Activated CD8-positive, alpha-beta memory T cell treated with anti-CD3 and anti-CD28 coated beads for 1 hour (primary cell): ENCODE measurements at places on chromosomes 12 and 14.

- DNase-seq: no peak
Observed at GRCh38 chr14:106115401-106115800, 589.0 kb downstream of the TMEM121 start.

DNA sequence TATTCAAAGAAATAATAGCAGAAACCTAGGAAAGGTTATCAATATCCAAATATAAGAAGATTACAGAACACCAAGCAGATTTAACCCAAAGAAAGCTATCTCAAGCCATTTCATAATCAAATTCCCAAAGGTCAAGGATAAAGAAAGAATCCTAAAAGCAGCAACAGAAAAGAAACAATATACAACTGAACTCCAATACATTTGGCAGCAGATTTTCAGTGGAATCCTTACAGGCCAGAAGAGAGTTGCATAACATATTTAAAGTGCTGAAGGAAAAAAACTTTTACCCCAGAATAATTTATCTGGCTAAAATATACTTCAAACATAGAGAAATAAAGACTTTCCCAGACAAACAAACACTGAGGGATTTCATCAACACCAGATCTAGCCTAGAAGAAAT is 54.3 kb downstream of the DENND5B start:
- DNase-seq: no peak

- no peak for DNase-seq
Observed at GRCh38 chr12:104975587-104976343, 10.4 kb upstream of the NOPCHAP1 start.

GRCh38 chr12:24625103-24625502 is 323.8 kb downstream of the BCAT1 start:
- no peak for DNase-seq

GRCh38 chr14:62908506-62908905 is 136.8 kb downstream of the KCNH5 start:
- no peak for DNase-seq

DNA sequence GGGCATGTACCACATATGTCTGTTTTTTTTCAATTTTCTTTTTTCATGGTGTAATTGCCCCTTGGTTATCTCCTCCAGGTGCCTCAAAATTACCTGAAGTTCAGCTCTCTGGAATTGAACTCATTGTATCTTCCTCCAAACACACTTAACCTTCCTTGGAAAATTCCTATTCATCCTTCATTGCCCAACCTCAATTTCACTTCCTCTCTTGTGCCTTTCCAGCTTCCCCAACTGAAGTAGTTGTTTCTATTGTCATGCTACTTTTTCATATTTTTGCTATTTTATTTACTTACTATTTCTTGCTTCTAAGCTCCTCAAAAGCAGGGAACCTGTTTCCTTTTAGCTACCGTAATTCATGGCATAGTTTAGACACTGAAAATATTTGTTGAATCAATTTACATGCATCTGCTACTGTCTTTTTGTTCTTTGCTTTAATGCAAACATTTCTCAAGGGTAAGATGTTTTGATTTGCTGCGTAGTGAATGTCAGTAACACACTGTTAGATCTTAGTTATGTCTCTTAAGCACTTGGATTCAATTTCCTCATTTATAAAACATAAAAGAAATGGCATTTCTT is 37.0 kb upstream of the STXBP6 start:
- no peak for DNase-seq

DNA sequence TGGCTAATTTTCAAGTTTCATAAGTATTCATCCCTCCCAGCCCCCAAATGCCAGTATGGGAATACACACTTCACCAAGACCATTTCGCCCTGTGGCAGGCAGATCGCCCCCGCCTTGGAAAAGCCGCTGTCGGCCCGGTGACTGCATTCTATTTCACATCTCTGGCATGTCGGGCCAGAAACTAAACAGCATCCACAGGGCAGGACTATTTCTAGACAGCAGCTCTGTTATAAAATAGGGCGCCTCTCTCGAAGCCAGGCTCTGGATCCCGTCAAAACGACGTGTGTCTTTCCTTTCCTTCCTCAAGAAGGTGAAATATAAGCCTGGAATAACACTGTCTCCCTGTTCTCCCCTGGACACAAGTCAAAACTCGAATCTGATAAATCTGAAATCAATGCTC is 56.8 kb downstream of the GSC start:
- DNase-seq: no peak

- no peak for DNase-seq
Observed at GRCh38 chr14:31559939-31560338, 1.3 kb upstream of the NUBPL start.

DNA sequence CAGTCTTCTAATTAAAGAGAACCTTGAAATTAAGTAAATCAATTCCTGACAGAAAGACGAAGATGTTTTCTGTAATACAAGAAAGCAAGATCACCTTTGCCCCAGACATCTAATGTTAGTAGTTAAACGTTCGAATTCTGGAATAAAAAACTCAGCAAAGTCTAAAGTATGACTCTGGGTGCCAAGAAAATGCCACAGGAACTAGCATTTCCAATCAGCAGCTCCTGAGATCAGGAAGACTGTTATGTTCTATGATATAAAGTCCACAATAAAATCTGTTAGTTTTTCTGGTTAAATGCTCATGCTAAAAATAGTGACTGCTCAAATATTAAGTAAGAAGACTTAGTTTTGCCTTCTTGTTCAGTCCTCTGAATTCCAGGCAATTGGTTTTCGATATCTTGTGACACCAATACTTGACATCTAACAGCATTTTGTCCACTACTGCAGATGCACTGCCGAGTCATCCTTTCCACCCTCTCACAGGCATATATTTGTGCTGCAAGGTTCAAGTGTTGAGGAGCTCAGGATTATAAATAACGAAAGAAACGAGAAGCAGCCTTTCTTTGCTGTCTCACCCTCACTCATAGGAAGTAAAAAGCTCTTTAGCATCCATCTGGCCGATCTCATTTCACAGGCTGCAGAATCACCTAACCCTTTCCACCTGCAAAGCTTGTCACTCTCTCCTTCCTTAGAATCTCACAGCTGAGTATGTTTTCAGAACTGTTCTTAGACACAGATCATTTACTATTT is 32.0 kb downstream of the SSH1 start:
- no peak for DNase-seq

- DNase-seq: no peak
Observed at GRCh38 chr12:11771895-11772502, 122.5 kb downstream of the ETV6 start.

DNA sequence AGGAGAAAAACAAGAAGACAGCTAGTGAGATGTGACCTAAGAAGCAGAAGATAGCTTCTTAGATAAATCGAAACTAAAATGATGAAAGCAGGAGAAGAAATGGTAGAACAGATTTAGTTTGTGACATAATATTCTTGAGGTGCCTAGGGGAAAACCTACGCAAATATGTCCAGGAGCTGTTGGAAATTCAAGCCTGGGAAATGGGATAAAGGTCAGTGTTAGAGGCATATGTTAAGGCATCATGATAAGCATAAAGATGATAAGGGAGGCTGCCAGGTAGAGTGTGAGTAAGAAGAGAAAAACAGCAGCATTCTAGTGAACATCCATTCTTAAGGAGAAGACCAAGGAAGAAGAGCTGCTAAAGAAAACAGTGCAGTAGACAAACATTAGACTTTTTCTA is 109.6 kb upstream of the LGR5 start:
- DNase-seq: no peak

DNA sequence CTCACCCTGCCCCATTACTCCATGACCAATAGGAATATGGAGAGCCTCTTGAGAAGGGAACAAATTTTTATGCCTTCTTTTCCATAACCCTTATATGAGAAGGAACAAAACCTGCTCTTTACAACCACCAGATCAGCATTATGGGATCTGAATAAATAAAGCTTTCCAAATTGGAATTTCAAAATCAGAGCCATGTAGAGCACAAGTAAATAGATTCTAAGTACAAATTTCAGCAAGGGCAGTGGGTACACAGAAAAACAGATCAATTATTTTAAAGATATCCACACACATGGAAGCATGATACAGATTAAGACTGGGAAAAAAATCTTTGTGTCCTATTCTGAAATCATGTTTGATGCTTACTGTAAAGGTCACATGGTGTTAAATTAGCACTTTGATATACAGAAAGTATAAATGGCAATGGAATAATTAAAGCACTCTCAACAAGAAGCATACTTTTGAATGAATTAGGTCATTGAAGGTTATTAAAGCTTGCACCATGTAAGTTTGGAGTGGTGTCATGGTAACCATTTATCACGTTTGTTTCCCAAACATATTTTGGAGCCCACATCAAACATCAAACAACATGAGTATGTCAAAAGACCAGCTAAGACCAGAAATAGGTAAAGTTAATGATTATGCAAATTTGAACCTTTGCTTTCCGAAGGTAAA is 75.9 kb upstream of the AVPR1A start:
- DNase-seq: no peak

GRCh38 chr14:103277931-103278330 is 56.1 kb upstream of the EIF5 start:
- no peak for DNase-seq

DNA sequence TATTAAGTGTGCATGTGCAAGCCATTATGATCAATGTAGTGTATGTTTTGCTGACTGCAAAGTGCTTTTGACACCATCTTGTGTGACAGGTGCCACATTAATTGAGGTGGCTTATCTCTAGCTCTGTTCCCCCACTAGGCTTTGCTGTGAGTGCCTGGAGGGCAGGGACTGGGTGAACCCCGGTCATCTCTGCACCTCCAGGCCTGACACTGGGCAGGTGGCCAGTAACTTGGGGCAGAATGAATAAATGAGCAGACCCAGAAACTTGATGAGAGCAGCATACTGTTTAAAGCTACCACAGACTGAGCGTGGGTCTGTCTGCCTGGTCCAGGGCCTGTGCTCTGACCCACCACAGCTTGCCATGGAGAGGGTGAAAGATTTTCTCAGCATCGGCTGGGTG is 151.6 kb downstream of the CALM1 start:
- DNase-seq: no peak

DNA sequence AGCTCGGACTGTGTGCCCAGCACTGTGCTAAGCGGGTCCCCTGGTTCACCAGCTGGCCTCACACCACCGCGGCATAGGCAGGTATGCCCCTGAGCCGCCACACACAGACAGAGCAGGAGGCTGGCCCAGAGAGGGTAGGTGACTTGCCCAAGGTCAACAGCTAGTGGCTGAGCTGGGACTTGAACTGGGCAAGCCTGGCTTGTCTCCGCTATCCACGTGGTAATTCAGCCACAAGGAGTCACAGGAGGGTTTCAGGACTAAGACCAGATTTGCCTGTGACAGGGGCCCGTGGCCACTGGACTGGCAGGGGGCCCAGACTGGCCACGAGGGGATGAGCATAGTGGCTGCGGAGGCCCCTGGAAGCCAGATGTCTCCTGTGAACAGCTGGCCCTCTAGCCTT is 47.7 kb downstream of the NCOR2 start:
- DNase-seq: no peak

GRCh38 chr12:95487024-95487423 is 13.1 kb downstream of the METAP2 start:
- no peak for DNase-seq

DNA sequence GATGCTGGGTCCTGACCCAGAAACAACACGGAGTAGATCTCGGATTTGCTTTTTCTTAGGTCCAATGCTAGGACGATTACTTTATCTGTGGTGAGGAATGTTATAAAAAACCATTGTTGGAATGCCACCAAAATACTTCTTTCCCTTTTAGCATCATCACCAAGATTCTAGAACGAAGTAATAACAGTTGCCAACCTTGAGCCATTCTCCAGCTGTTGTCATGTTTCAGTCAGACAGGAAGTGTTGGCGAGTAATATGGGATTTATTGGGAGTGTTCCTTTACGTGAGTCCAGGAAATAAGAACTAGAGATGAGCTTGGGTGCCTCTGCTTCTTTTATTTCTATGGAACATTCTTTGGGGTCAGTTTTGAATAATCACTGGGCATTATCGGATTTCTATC is 892.9 kb downstream of the DIO2 start:
- no peak for DNase-seq

DNA sequence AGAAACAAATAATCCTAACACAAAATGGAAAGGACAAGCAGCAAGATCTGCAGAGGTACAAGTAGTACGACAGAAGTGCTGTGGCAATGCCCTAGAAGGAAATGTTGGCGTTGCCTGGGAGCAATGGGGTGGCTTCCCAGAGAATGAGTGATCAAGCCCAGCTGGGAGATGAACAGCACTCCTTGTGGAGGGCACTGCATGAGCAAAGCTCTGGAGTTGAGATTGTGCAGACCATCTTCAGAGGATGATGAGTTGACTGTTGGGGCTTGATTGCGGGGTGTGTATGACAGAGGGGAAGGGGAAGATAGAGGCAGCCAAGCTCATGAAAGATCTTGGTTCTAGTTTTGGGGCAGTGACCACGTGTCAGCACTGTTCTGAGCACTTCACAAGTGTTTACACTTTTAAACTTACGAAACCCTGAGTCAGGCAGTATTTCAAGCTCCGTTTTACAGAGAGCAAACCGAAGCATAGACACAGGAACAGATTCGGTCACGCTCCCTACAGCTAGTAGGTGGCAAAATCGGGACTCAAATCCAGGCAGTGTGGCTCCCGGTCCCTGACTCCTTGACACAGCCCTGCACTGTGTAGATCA is 127.2 kb upstream of the LHX5 start:
- DNase-seq: no peak

DNA sequence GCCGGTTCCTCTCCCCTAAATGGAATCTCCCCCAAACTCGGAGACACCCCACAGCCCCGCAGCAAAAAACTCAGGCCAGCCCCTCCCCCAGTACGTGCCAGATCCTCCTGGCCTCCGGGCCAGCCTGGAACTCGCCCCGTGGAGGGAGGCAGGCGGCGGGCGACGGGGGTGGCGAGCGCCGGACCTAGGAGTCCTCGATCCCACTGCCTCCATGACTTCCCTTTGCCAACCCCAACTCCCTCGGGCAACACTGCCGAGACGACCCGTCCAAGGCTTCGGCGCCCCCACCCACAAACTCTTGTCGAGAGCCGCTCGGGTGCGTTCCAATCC is 400 bp downstream of the ADCY6 start:
- DNase-seq: no peak

- no peak for DNase-seq
Observed at GRCh38 chr14:102565331-102565887, 27.0 kb upstream of the RCOR1 start.

DNA sequence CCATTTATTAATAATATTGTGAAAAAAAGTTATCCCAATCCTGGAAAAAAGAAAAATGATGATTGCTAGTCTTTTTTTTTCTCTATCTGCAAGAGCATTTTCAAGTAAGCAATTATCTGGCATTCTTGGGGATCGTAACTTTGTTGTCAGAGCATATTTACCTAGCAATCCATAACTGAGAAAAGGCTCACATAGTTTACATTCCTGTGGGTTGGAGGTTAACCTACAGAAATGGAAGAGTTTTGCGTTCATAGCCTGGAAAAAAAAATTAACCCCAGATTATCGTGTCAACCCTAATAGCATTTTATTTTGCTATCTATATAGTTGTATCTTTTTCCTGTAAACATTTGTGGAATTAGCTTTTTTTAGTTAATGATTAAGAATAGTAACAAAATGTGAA is 292.3 kb downstream of the DAD1 start:
- DNase-seq: no peak

DNA sequence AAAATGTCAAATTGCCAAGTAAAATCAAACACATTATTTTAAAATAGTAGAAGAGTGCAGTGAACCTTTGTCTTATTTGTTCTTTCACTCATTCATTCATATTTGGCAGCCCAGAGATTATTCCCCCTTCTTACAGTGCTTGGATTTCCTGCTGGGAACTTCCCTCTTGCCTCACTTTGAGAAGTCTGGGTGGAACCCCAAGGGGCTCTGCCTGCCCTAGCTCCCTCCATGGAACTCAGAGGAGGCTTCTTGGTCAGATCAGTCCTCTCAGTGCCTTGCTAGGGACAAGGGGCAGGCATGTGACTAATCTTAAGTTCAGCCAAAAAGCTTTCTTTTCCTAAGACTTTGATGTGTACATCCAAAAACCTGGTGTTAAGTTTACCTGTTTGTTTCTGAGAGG is 84.7 kb upstream of the OVCH1 start:
- DNase-seq: no peak

GRCh38 chr12:41407232-41407799 is 219.2 kb downstream of the PDZRN4 start:
- no peak for DNase-seq
